T-helper 22 cell (primary cell): ENCODE measurements at places on chromosomes 12 and 14.

- no peak for DNase-seq
These were observed 67.8 kb downstream of the PELI2 start for GRCh38 chr14:56185992-56186391.

GRCh38 chr12:49195736-49196135 is 6.9 kb upstream of the TUBA1A start:
- DNase-seq = no peak

DNA sequence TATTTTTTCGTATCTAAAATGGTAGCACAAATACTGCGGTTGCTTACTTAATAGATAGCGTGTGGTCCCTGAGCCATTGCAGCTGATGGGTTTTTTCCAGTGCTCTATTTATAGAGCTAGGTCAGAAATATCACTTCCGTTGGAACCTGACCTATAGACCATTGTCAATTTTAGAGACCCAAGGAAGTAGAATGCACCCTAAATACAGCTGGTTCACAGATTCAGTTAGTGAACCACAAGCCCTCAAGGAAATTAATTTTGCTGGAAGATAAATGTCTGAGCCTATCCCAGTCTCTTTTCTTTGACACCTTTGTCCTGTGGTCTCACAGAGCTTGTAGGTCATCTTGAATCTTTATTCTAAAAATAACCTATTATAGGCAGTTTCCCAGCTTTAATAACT is 391.0 kb downstream of the ZFP36L1 start:
- no peak for DNase-seq

GRCh38 chr14:42174357-42174756 is 567.7 kb downstream of the LRFN5 start:
- DNase-seq = no peak

DNA sequence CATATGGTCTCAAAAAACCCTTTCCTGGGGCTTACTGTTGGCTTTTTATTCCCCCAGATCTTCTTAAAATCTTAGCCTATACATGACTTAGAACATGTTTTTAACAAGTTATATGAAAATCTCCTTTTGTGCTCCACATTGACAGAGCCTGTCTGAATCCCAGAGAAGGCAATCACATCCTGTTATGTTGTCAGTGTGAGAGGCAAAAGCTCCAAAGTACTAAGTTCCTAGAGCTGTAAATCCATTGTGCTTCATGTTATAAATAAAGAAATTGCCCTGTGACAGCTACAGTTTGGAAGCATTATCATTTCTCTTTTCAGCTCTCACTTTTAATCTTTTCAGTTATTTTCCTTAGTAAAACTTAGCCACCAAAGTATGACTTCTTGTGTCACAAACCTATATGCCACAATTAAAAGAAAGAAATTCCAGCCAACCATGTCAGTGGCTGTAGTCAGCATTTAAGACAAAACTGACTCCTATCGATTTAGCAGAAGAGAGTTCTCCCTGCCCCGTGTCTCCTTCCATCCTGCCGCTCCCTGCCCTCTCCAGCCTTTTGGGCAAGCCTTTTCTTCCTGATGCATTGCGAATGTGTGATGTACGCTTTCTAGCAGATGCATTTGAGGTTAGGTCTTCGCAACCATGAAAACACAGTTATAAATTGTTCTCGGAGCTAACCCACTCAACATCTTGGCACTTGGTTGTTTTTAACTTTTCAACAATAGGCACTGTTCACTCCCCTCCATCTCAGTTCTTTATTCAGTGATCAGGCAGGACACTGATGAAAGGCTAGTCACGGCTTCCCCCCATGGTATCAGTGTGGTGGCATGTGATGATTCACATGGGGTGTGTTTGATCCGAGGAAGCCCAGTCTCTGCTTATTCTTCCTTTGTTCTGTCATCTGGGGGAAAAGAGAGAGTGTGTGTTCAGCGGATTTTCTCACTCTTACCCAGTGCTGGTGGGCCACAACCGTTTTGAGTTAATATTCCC is 143.5 kb downstream of the SSPN start:
- no peak for DNase-seq

GRCh38 chr14:22668417-22668816 is 24.3 kb upstream of the OR6J1 start:
- DNase-seq = no peak

DNA sequence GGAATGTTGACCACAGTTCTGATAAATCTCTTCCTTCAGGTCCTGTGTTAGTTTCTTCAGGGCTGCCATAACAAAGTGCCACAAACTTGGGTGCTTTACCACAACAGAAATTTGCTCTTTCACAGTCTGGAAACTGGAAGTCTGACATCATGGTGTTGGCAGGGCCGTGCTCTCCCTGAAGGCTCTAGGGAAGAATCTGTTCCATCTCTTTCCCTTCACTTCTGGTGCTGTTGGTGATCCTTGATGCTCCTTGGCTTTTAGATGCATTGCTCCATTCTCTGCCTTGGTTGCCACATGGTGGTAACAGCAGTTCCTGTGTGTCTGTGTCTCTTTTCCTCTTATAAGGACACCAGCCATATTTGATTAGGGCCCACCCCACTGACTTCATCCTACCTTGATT is 32.2 kb downstream of the HMGA2 start:
- DNase-seq = no peak

DNA sequence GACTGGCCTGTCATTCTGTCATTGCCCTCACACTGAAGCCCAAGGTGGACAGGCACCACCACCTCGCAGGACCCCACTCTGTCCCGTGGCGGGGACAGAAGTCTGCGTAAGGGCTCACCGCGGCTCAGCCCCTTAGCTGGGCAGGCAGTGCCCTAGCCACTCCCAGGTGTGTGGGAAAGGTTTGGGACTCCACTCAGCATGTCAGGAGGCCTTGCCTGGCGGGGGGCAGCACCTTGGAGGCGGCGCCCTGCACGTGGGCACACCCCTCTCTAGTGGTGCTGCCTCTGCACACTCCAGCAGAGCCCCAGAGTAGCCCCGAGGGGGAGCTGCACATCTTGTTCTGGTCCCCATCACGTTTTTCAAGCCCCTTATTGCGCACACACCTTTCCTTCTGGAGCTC is 35.6 kb downstream of the FIGNL2 start:
- no peak for DNase-seq

- DNase-seq = no peak
These were observed 8.1 kb downstream of the DNAI7 start for GRCh38 chr12:25186788-25187402.

DNA sequence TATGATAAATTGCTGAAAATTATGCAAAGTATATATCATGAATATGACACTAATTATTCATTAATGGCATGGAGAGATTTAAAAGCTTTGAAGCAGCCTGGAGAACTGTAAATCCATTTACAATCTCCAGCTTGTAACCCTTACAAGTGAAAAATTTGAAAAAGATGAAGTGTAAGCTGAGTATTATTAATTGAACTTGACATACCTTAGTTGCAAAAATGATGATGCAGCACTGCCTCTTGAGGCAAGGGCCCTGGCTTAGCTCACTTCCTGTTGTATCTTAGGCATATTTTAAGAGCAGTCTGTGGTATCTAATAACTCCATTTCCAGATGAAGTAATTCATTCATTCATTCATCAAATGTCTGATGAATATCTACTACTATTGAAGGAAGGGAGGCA is 158.6 kb downstream of the ANO4 start:
- no peak for DNase-seq

DNA sequence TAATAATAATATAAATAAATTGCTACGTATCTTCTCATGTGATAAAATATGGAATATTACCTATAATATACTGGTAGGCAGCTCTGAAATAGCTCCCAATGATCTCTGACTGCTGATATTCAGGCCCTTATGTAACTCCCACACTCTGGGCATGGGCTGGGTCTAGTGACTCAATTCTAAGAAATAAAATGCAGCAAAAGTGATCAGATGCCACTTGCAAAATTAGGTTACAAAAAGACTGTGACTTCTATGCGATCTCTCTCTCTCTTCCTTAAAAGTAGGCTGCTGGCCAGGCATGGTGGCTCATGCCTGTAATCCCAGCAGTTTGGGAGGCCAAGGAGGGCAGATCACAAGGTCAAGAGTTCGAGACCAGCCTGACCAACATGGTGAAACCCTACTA is 10.3 kb upstream of the CACNB3 start:
- no peak for DNase-seq
